ENCODE measurements at places on chromosomes 13 and 19. TPM values are rescaled to one million over a fixed set of nuclear protein-coding genes. Genes with fewer than 3 reads are reported as not detected.

- no peak for DNase-seq
These were observed 166.6 kb downstream of the NDFIP2 start for GRCh38 chr13:79647533-79647932.

- DNase-seq, result no peak
These were observed 358.5 kb downstream of the TBC1D4 start for GRCh38 chr13:75123428-75123827.

DNA sequence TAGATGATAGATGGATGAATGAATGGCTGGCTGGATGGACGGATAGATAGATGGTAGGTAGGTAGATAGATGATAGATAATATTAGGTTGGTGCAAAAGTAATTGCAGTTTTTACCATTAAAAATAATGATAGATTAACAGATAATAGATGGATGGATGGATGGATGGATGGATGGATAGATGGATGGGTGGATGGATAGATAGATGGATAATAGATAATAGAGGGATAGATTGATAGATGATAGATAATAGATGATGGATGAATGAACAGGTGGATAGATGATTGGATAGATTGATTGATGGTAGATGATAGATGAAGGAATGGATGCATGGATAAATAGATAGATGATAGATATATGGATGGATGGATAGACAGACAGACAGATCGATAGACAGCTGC is 87.9 kb upstream of the RAP2A start:
- no peak for DNase-seq

GRCh38 chr19:13339869-13340268 is 166.4 kb downstream of the CACNA1A start:
- no peak for DNase-seq

- DNase-seq, result no peak
These were observed at the start of gene ANKLE1 for GRCh38 chr19:17281391-17282304. Gene ANKLE1, plus strand, starts transcription at chr19:17281901. Its CDS starts 20 bp downstream, at chr19:17281921.

DNA sequence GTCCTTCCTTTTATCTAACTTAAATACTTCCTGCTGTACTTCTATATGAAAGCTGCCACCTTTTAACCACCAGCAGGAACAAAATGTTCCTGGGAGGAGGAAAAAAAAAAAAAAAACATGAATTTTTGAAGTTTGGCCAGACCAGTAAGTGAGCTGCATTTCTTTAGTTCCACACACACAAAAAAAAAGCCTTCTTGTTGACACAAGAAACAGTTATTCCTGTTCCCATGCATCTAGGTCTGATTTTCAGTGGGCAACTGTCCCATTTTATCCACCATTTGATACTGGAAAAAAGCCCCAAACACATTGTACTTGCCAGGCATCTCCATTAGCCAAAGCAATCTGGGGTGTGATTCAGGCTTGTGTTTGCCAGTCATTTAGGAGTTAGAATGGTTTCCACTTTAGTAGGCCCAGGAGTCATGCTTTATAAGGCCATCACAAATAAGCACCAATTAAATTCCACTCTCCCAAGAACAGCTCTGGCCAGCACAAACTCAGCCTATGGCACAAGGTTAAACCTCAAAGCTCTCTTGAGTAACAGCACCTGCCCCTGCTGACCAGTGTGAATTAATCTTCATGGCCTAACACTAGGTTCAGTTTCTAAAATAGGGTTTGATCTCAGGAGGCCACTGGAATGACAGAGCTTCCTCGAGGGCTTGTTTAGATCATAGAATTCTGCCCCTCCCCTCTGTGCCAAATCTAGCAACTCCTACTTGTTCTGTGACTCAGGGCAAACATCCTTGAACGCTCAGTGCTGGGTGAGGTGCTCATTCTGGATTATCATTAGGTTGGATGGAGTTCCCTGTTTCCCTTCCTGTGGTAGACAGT is 67.1 kb downstream of the NUFIP1 start:
- no peak for DNase-seq

Gene VSIG10L
- 5.6 TPM for polyA plus RNA-seq

All from left renal cortex interstitium (tissue), 4 donors.